ENCODE measurements at places on chromosomes 5 and 9. TPM values are rescaled to one million over a fixed set of nuclear protein-coding genes. Genes with fewer than 3 reads are reported as not detected.

TCOF1 gene
- total RNA-seq, result 34.0 TPM

PARP8 gene
- total RNA-seq, result 11.9 TPM

ENTPD8 gene
- not detected for total RNA-seq

OGN gene
- 4.0 TPM for total RNA-seq

OTP gene
- total RNA-seq, result not detected

PDE6A gene
- total RNA-seq, result not detected

BHMT gene
- total RNA-seq, result not detected

NOXA1 gene
- 0.37 TPM for total RNA-seq

AIF1L gene
- total RNA-seq, result 0.37 TPM

TMEM174 gene
- not detected for total RNA-seq

All from subcutaneous preadipocyte (primary cell).